ENCODE measurements at places on chromosomes 11 and 22. TPM values are rescaled to one million over a fixed set of nuclear protein-coding genes. Genes with fewer than 3 reads are reported as not detected.

TREH gene
- total RNA-seq = not detected

RPS6KB2 gene
- total RNA-seq = 50.6 TPM

LRRC74B gene
- not detected for total RNA-seq

NRXN2 gene
- total RNA-seq = 0.87 TPM

C11orf86 gene
- 34.6 TPM for total RNA-seq

Measured in A549 treated with ZK216348 at 1 μM for 4 hours (cell line).